ENCODE measurements at places on chromosomes 1 and 21.

- no peak for DNase-seq
Measured at GRCh38 chr1:40221977-40222772, 25.6 kb upstream of the TMCO2 start.

DNA sequence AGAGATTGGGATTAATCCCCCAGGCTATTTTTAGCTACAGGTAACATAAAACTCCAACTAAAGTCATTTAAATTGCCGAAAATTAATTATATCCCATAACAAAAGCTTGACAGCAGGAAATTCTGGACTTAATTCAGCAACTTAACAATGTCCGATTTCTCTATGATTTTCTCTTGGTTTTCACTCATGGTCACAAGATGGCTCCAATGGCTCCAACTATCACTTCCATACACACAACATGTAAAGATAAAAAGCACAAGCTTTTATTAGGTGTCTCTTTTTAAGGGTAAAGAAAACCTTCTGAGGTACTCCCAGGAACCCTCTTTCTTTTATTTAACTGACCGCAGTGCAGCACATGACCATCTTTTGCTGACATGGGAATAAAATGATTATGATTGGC is 363.5 kb upstream of the PTBP2 start:
- no peak for DNase-seq

DNA sequence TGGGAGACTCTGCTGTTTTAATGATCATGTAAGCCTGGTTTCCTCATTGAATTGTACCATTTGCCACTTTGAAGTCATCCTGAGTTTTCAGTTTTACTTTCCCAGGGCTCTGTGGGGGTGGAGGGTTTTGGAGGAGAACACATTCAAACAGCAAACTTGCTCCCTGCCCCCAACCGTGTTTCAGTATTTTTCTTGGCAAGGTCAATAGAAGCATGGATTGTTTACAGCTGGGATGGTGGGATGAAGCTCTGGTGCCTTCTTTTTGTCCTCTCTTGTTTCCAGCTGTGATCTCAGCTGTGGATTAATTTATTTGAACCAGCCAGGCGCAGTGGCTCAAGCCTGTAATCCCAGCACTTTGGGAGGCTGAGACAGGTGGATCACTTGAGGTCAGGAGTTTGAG is 54.3 kb upstream of the SERBP1 start:
- no peak for DNase-seq

DNA sequence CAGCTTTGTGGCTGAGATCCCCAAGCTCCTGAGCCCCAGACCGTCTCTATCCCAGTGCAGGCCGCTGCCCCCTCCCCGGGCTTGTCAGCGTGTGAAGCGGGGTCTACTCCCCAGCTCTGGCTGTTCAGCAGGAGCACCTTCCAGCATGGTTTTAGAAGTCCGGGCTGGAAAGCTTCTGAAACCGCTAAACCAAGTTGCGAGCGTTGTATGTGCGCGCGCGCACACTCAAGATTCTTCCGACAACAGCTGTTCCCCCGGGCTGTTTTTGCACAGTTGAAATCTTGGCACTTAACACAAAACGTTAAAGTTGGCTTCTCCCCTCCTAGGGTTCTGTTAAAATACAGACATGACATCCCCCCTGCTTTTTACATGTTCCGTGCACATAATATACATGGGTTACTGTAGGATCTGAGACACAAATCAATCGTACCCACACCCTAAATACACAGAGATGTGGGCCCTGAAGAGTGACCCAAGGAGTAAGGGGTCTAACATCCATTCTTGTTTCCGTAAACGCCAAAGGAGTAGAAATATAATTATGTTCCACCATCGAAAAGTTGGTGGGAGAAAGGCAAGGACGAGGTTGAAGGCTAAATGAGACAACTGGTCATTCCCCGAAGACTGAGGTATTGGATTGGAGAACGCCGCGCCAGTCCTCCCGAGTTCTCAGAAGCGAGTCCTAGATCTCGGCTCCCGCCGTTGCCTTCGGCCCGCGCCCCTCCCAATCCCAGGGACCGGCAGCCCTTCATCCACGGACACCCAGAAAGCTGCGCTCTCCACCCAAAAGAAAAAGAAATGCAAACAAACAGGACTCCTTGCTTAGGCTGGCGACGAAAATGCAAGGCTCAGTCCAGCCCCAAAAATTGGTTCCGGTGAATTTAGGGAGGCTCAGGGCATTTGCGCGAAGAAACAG is 1.3 kb downstream of the TBX15 start:
- DNase-seq = no peak

DNA sequence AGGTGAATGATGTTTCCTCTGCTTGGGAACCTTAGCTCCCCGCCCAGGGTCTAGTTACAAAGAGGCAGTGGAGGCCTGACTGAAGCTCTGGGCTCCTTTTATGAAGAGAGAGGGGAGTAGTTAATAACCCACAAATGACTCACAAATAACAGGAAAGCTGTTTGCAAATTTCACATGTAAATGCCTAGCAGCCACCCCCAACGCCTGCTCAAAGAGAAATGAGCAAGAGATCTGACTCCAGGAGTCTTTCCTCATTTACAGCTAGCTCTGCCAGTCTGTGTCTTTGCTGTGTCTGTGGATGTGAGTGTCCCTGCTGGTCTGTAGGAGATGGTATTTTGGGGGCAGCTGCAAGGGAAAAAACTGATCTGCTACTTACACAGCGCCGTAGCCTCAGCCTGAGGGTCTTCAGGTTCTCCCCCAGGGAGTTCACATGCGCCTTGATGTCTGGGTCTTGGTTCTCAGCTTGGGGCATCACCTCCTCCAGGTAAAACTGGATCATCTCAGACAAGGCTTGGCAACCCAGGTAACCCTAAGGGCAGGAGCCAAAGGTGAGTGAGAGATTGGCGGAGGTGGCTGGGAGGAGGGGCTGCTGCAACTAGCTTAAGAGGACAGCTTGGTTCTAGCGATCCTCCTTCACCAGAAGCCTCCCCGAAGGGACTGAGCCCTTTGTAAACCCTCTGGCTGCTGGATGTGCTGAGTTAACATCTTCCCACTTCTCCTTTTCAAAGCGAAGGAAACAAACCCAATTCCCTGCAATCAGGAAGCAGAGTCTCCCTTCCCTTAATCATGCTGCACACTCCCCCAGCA is at the start of gene IL19:
TSS of gene IL19 (plus strand) at position 243 of the 807 bp plus-strand sequence. CDS start 65,890 bp downstream, outside the sequence.
- DNase-seq = no peak

- DNase-seq = no peak
Measured at GRCh38 chr1:18965206-18966173, 9.0 kb upstream of the IFFO2 start.

DNA sequence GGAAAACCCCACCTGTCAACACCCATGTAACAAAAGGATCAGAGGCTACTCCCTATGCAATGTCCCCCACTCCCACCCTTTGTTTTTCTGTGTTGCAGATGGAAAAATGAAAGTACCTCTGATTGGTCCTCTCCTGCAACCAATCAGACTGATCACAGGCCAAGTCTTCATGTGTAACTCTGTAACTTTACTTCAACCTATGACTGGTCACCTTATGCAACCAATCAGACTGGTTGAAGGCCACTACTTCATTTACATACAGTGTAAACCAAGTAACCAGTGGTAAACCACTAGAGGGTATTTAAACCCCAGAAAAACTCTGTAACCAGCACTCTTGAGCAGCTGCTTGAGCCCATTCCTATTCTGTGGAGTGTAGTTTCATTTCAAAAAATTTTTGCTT is 266.3 kb upstream of the OLFM3 start:
- DNase-seq = no peak

DNA sequence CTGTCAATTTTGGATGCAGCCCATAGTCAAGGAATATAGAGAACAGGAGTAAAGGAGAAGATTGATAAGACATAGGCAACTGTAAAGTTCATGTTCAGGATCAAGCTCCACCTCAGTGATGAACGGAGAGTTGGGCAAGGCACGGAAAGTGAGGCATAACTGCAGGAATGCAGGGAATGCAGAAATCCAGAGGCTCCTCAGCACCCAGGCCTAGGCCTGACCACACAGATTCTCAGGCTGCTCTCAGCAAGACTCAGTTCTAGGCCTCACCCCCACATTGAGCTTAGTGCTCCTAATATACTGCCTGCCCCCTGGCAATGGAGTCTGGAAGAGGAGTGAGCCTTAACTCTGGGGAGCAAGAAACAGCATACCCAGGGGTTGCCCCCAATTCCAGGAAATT is 36.3 kb upstream of the S1PR1 start:
- no peak for DNase-seq

All from stimulated activated CD8-positive, alpha-beta memory T cell treated with anti-CD3 and anti-CD28 coated beads, Interleukin-4, amount 100 ng/mL, for 4 hours (primary cell).